ENCODE measurements at places on chromosomes 5 and 9.

DNA sequence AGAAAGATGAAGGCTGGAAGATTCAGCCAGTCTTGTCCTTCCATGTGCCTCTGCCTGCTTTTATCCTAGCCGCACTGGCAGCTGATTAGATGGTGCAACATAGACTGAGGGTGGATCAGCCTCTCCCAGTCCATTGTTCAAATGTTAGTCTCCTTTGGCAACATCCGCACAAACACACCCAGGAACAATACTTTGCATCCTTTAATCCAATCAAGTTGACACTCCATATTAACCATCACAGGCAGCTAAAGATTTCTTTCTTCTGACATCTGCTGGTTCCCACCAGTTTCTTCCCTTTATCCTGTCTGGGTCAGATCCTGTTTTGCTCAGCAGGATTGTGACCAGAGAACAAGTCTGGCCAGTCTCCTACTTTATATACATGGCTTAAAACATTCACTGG lies 276.5 kb upstream of the TYRP1 start:
- no peak for DNase-seq

DNA sequence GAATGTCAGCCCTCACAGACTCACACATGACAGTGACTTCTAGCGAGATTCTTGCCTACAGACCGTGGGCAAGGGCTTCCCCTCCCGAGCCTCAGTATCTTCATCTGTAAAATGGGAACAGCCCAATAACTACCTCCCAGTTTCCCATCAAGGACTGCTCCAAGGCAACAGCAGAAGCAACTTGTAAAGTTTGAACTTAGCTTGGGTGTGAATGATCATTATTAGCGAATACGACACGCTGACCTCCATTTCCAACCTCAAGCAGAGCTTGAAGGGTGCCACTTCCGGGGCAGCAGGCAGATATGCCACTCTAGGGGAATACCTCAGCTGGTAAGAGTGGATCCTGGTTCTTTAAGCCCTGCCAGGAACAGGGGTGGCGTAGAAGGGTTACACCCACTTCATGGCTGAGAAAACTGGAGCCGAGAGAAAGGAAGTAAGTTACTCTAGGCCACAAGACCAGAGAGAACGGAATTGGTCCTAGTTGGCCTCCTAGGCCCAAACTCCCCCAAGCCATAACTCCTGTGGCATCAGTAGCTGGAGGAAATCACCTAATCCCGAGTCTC lies 2.0 kb downstream of the RNF44 start:
- DNase-seq: peak; percentile 87

- no peak for DNase-seq
Observed at GRCh38 chr5:179272326-179273072, 72.8 kb downstream of the ADAMTS2 start.

GRCh38 chr9:122827761-122828093 lies 661 bp downstream of the PDCL start:
- no peak for DNase-seq

GRCh38 chr5:148179234-148179824 lies 11.0 kb downstream of the SPINK14 start:
- DNase-seq: peak; percentile 80

- no peak for DNase-seq
Observed at GRCh38 chr9:90767523-90768100, 34.0 kb upstream of the SYK start.

- DNase-seq: no peak
Observed at GRCh38 chr5:137128012-137128411, 371.1 kb downstream of the SPOCK1 start.

GRCh38 chr9:2248768-2249265 lies 233.7 kb downstream of the SMARCA2 start:
- DNase-seq: no peak

GRCh38 chr9:68458918-68459317 lies 81.8 kb downstream of the TMEM252 start:
- no peak for DNase-seq

DNA sequence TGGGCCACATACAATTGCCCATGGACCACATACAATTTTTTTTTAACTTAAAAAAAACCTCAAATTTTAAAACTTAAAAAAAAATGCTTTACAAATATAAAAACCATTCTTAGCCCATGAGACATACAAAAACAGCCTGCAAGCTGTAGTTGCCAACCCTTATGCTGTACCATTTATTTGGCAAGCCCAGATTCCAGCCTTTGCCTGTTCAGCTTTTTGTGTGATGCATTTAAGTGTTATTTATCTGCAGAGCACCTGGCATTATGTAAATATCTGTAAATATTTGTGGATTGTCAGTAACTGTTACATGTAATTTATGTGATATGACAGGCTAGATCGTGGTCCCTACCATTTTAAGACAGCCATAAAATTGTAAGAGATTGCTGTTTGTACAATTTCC lies 32.6 kb downstream of the HEXB start:
- DNase-seq: no peak

GRCh38 chr5:38590838-38591522 lies 34.5 kb upstream of the LIFR start:
- no peak for DNase-seq

DNA sequence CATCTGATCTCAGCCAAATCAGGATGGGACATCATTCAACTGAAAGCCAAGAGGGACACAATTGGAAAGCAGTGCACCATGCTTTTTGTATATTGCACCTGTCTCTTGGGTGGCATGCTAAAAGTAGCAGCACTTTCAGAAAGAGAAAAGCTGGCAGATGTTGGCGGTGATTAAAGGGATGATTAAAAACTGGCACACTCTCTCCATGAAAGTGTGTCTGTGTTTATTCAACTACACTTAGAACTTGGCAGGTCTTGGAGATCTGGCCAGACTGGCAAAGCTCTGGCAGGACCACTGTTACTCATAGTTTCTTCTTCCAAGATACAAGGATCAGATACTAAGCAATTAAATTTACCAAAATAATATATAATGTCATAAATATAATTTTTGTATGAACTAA lies 112.9 kb upstream of the ELAVL2 start:
- no peak for DNase-seq

GRCh38 chr5:112604732-112605630 lies 132.7 kb upstream of the APC start:
- peak; percentile 5 for DNase-seq

- peak; percentile 67 for DNase-seq
Observed at GRCh38 chr5:127564002-127564769, 46.7 kb downstream of the PRRC1 start.

GRCh38 chr9:73170185-73170957 lies 18.7 kb downstream of the ANXA1 start:
- DNase-seq: peak; percentile 1

GRCh38 chr5:103774721-103775120 lies 212.1 kb upstream of the NUDT12 start:
- DNase-seq: no peak

DNA sequence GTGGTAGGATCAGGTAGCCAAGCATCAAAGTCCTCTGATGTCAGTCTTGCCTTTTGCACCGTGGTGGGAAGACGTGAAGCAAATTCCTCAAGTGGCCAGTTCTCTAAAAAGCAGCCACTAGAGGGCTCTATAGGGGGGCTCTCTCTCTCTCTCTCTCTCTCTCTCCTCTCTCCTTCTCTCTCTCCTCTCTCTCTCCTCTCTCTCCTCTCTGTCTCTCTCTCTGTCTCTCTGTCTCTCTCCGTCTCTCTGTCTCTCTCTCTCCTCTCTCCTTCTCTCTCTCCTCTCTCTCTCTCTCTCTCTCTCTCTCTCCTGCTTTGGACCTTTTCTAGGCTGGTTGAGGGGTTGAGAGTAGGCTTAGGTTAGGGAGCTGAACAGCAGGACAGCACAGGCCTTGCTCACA lies 13.9 kb upstream of the OSMR start:
- no peak for DNase-seq

DNA sequence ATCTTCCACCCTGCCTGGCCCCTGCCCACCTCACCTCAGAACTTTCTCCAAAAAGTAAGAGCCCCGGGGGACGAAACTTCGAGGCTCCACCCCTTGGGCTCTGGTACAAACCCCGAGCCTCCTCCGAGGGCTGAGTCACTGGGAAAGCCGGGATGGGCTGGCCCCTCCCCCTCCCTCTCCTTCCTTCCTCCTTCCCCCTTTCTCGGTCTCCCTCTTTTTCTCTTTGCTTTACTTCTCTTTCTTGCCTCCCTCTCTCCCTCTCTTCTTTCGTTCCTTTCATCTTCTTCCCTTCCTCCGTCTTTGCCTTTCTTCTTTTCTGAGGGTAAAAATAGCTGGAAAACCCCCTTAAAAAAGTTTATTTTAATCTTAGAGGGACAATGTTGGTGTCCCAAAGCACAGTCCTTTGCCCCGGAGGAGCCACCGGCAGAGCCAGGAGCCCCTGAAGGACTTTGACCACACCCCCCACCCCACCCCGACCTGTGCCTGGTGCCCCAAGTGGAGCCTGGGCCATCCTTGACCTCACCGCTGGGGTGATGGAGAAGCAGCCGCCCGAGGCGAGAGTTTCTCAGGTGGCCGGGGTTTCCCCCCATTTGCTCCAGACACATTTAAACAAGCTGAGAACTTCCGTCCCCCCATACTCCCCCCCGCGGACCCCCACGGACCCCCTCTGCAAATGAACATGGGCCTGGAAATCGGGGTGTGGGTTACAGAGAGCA lies 5.7 kb upstream of the NOTCH1 start:
- peak; percentile 24 for DNase-seq

- DNase-seq: no peak
Observed at GRCh38 chr9:129558551-129559505, 62.1 kb downstream of the C9orf50 start.

- DNase-seq: peak; percentile 31
Observed at GRCh38 chr9:89021154-89021803, 30.0 kb downstream of the S1PR3 start.

GRCh38 chr9:880725-881124 lies 39.2 kb downstream of the DMRT1 start:
- no peak for DNase-seq

DNA sequence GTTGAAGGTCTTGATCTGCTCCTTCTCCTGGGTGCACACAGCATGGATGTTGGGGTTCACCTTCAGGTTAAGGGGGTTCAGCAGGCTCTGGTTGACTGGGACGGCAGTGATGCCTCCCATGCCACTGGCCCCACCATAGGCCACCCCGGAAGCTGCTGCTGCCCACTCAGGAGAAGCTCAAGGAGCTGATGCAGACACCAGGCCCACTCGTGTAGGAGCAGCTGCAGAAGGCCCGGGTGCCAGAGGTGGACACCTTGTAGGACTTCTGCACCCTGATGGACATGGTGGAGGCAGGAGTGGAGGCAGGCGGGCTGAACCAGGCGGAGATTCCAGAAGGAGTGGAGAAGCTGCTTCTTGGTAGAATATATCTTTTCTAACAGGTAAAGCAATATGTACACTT lies 171.2 kb downstream of the PPP2R2B start:
- no peak for DNase-seq

DNA sequence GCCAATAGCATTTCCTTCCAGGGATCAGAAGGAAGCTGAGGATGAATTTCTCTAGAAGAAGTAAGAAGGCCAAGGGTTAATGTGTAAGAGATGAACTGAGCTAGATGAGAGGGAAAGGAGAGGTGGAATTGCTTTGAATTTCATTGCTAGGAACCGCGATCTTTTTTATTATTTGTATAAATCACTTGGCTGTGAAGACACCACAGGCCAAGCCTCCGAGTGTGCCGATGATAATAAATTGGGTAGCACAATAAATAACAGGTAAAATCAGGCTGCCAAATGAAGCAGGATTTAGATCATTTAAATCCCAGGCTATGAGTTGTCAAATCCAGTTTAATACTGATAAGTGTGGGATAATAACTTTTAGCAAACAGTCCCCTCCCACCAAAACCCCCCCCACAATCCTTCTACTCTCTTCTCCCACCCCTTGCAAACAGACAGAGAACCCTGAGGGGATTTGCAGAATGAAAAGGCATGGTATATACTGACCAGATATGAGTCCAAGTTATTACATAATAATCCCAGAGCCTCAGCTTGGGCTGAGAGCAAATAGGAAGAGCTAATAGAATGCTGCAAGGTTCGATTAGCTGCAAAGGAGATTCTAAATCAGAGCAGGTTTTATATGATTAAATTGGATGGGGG lies 143.5 kb downstream of the PPP2R2B start:
- DNase-seq: no peak

DNA sequence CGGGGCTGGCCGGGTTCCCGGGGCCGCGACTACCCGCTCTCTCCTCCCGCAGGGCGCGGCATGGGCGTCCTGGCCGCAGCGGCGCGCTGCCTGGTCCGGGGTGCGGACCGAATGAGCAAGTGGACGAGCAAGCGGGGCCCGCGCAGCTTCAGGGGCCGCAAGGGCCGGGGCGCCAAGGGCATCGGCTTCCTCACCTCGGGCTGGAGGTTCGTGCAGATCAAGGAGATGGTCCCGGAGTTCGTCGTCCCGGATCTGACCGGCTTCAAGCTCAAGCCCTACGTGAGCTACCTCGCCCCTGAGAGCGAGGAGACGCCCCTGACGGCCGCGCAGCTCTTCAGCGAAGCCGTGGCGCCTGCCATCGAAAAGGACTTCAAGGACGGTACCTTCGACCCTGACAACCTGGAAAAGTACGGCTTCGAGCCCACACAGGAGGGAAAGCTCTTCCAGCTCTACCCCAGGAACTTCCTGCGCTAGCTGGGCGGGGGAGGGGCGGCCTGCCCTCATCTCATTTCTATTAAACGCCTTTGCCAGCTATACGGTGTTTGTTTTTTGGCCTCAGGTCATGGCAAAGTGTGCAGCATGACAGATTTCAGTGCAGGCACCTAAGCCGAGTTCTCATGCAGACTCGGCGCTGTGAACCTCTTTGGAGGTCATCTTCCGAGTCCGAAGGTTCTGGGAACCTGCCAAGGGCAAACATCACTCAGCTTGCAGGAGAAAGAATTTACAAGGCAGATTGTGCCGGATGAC lies 516 bp downstream of the MRPL41 start:
- DNase-seq: no peak

DNA sequence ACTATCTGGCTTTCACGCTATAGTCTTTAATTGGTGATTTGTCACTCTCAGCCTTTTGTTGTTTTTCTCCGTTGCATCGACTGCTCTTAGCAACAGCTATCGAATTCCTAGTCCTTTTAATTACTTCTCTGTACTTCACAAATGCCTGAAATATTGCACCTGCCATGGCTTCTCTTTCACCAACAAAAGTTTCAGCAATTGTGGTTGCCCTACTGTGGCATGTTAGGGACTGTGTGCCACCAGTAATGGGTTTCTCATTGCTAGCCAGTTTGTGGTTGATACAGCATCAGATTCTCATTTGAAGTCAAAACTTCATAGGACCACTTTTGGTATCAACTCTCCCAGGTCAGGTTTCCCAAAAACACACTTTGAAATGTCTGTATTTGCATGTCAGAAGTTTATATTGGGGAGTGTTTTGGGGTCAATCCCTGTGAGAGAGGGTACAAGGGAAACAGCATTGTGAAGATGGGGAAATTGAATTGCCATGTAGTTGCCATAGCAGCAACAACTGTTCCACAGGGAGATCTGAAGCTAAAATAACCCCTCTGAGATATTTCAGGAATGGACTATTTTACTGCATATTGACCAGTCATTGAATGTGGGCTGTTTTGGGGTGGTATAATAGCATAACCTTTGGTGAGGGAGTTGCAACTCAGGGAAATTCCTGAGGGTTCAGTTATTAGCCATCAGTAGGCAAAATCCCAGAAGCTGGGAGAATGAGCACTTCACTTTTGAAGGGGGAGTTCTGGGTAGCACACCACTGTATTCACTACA lies 99.2 kb downstream of the WDR70 start:
- DNase-seq: no peak

- DNase-seq: no peak
Observed at GRCh38 chr5:96117771-96118651, 156.4 kb upstream of the ELL2 start.

GRCh38 chr5:127839496-127840197 lies 136.5 kb downstream of the CCDC192 start:
- peak; percentile 79 for DNase-seq

All from inflammatory macrophage (primary cell).